ENCODE measurements at places on chromosomes 13 and 19.

- no peak for DNase-seq
Observed at GRCh38 chr13:50898338-50898737, 11.3 kb upstream of the RNASEH2B start.

DNA sequence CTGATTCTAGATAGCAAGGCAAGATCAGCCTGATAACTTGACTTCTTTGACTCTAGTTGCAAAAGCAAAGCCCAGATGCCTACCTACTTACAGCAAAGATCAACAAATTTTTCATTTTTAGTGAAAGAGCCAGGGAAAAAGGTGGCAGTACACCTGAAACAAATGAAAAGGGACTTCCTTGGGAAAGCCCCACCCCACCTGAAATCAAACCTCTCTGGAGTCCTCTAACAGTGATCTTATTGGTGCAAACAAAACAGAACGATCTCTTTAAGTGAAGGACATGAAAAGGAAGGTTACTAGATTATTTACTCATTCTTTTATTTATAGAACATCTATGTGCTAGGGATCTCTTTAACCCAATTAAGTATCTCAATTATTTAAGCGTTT, 507 bp upstream of the LCP1 start:
- no peak for DNase-seq

DNA sequence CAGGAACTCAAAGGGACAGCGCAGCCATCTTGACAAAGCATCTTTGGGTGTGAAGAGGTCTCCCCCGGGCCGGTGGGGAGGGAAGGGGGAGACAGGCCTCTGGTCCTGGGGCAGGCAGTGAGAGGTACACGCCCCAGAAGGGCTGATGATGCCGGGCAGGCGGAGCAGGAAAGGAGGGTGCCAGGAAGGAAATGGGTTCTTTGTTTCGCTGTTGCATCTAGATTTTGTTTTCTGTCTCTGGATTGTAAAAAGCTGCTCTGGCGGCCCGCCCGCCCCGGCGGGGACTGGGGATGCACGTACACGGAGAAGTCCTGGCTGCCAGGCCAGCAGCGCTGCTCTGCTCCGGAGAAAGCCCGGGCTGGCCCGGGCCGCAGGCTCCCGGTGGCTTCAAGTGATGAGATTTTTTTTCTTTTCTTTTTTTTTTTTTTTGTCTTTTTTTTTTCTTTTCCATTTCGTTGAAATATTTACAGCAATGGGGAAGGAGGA, 13.2 kb upstream of the ASF1B start:
- DNase-seq: peak; percentile 55

- no peak for DNase-seq
Observed at GRCh38 chr19:13260883-13261653, 110.9 kb downstream of the IER2 start.

- no peak for DNase-seq
Observed at GRCh38 chr13:97844151-97844550, 109.3 kb upstream of the IPO5 start.

- DNase-seq: no peak
Observed at GRCh38 chr13:27619093-27619727, 1.1 kb downstream of the LNX2 start.

DNA sequence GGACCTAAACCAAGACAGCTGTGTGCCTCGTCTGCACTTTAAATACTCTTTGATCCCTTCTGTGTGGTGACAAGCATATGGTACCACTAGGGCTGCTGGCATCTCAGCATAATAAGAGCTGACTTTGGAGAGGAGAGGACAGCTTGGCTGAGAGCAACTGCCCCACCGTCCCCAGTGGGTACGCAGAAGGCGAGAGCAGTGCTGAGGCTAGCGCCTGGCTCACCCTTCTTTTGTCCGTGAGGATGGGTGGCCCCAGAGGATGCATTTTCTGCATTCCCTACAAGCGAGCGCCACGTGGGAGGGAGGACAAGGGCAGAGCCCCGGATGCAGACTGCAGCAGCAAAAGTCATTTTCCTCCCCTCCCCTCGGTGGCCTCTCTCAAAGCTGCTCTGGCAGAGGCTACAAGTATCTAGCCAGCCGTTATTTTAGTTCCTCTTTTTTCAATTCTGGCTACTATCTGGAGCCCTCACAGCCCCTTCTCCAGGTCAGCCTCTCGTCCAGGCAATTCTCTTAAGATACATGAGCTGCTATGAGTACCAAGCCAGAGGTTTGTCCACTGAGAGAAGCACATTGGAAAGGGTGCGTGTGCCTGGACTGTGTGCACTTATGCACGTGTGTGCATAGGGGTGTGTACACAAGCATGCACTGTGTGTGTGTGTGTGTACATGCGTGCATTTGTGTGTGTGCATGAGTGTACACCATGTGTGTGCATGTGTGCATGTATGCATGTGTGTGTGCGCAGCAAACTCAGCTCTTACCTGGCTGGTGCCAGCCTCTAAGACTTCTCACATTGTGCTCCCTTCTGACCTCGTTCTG, 51.3 kb downstream of the RAB20 start:
- DNase-seq: no peak

GRCh38 chr19:48742096-48742495, 1.7 kb upstream of the RASIP1 start:
- DNase-seq: no peak

DNA sequence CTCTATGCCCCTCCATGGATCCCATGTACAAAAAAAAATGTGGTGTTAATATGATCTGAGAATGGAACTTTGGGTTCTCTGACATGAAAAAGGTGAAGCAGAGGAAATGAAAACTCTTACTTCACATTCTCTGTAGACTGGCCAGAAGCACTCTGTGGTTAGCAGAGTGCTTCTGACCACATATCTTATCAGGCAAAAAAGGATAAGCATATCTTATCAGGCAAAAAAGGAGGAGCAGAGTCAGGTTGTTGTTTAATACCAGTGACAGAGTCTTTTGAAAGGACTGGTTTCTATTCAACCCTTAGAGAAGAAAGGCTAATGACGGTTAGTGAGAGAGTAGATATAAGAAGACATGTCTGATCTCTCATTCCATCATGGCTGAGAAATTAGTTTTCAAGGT, 1404.8 kb downstream of the SLITRK1 start:
- no peak for DNase-seq
